Esophagus (tissue), 2 donors: ENCODE measurements at places on chromosomes 13 and 19. TPM values are rescaled to one million over a fixed set of nuclear protein-coding genes. Genes with fewer than 3 reads are reported as not detected.

Gene C1QTNF9B
- 0.04 TPM for polyA plus RNA-seq

Gene UQCRFS1
- 9.6 TPM for polyA plus RNA-seq

Gene KIR3DL2
- not detected for polyA plus RNA-seq

Gene POLR1D
- 126 TPM for polyA plus RNA-seq
